Memory B cell (primary cell): ENCODE measurements at places on chromosomes 13 and 19.

- DNase-seq = no peak
- H3K36me3 ChIP-seq = peaks cover 7% of the 10 kb centered on the region
- peak overlapping the region; percentile 92 for H3K4me3 ChIP-seq
- H3K27me3 ChIP-seq = no peaks in the 10 kb centered on the region
- peaks cover 28% of the 10 kb centered on the region for H3K4me1 ChIP-seq
Measured at GRCh38 chr19:3507371-3508120, 1.4 kb downstream of the FZR1 start.

DNA sequence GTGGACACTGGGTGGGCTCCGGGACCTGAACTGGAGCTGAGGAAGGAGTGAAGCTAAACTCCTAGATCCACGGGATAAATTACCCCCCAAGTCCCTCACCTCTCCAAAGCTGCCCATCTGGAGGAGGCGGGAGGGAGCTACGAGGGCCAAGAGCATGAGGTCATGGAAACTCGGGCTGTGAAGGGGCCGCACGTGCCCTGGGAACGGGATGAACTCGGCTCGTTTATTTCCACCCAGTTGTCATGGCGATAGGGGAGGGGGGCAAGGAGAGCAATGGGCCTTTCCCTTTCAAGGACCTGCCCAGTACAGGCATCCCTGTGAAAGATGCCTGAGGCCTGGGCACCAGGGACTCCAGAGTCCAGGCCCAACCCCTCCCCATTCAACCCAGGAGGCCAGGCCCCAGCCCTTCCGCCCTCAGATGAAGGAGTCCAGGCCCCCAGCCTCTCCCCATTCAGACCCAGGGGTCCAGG lies 3.8 kb downstream of the PPP1R12C start:
- peaks cover 33% of the 10 kb centered on the region for H3K4me1 ChIP-seq
- no peak for DNase-seq
- H3K27me3 ChIP-seq = no peaks in the 10 kb centered on the region
- no peak overlapping the region for H3K4me3 ChIP-seq
- H3K27ac ChIP-seq = peak overlapping the region; percentile 71
- H3K36me3 ChIP-seq = peaks cover 11% of the 10 kb centered on the region

DNA sequence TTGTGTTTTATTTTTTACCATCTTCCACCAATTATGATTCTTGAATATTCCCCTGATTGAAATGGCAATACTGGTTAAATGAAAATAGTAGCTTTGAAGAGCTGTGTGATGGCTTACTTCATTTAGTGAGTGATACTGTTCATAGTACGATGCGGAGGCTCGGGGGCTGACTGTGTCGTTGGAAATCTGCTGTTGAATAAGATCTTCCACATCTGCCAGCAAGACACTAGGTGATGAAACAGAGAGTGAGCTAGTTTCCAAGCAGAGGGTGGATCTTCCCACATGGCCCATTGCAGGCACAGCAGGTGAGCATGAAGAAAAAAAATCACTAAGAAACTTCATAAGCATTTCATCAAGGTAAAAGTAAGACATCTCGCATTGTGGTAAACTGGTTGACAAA lies 22.5 kb downstream of the CPB2 start:
- DNase-seq = no peak
- no peak overlapping the region for H3K27ac ChIP-seq
- no peaks in the 10 kb centered on the region for H3K36me3 ChIP-seq
- no peaks in the 10 kb centered on the region for H3K27me3 ChIP-seq
- no peaks in the 10 kb centered on the region for H3K4me1 ChIP-seq

GRCh38 chr19:2944403-2944774 lies 382 bp downstream of the ZNF77 start:
- peaks cover 15% of the 10 kb centered on the region for H3K4me1 ChIP-seq
- H3K36me3 ChIP-seq = no peaks in the 10 kb centered on the region
- peak overlapping the region; percentile 99 for H3K4me3 ChIP-seq
- no peaks in the 10 kb centered on the region for H3K27me3 ChIP-seq

DNA sequence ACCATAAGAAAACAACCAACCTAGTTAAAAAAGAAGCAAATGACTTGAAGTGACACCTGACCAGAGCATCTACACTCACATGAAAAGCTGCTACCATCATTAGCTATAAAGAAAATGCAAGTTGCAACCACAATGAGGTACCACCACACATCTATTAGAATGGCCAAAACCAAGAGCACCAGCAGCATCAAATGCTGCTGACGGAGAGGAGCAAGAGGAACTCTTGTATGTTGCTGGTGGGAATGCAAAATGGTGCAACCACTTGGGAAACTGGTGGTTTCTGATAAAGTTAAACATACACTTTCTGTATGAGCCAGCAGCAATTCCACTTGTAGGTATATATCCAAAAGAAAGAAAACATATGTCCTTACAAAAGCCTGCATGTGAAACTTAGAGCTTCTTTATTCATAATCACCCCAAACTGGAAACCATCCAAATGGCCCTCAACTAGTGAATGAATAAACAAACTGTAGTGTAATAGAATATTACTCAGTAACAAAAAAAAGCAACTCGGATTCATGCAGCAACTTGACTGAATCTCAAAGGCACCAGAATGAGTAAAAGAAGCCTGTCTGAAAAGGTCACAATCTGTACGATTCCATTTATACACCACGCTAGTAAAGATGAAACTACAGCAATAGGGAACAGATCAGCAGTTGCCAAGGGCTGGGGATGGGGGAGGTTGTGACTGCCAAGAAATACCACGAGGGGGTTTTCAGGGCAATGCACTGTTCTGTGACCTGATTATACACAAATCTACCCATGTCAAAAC lies 60.9 kb upstream of the RANBP3 start:
- DNase-seq = no peak
- peak overlapping the region; percentile 27 for H3K4me3 ChIP-seq
- peak overlapping the region; percentile 75 for H3K27ac ChIP-seq
- H3K27me3 ChIP-seq = peaks cover 7% of the 10 kb centered on the region
- H3K36me3 ChIP-seq = no peaks in the 10 kb centered on the region

DNA sequence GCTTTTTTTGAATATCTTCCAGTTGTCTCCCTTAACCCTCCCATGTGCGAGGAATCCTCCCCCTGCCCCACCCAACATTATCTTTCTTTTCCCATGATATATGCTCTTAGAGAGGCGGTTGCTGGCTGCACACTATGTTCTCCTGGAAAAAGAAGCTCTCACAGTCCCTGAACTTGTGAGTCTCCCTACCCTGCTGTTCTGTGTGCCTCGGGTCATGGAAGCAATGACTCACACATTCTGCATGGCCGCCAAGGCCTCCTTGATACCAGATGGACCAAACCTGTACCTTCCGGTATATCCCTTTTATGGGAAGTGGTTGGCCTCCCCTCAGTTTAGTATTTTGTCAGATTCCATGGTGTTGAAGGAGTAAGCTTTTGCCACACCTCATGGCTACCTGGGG lies 705.4 kb downstream of the SLITRK6 start:
- DNase-seq = no peak
- H3K27ac ChIP-seq = no peak overlapping the region
- no peaks in the 10 kb centered on the region for H3K27me3 ChIP-seq
- no peaks in the 10 kb centered on the region for H3K4me1 ChIP-seq

DNA sequence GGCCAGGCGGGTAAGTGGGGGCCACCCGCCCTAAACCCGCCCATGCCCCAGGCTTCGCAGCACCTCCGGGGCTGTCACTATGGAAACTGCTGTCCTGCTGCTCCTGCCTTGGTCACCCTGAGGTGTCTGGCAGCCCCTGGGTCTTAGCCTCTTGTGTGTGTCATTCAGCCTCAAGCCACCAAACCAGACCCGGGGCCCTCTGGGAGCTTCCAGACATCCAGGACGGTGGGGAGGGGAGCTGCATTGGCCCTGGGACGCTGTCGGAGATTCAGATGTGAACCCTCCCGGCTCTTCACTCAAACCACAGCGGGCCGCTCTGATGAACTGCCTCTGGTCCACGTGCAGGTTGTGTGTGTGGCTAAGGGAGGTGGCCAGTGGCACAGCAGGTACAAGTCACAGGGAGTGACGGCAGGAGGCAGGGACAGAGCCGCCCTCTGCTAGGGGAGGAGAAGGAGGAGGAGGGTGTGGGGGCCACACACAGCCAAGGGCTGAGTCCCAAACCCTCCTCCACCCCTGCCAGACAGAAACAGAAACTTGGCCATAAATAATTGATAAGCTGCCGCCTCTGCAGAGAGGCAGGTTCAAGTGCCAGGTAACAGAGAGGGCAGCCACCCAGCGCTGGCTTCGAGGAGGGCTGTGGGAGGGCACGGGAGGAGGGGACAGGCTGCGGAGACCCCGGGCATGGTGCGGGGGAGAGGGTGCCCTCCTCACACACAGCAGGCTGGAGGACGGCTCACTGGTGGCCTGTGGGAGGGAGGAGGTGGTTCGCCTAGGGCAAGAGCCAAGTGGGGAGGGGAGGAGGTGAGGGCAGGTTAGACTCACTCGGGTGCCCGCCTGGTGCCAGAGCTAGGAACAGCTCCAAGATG lies 8.0 kb downstream of the NANOS3 start:
- no peaks in the 10 kb centered on the region for H3K36me3 ChIP-seq
- H3K4me1 ChIP-seq = peaks cover 18% of the 10 kb centered on the region
- no peak for DNase-seq
- no peak overlapping the region for H3K27ac ChIP-seq

GRCh38 chr13:74683411-74683810 lies 549.2 kb upstream of the KLF12 start:
- no peaks in the 10 kb centered on the region for H3K36me3 ChIP-seq
- H3K4me3 ChIP-seq = no peak overlapping the region
- H3K27me3 ChIP-seq = no peaks in the 10 kb centered on the region
- DNase-seq = no peak

GRCh38 chr13:32624441-32624840 lies 38.2 kb downstream of the PDS5B start:
- peaks cover 29% of the 10 kb centered on the region for H3K4me1 ChIP-seq
- H3K4me3 ChIP-seq = no peak overlapping the region
- no peak for DNase-seq

DNA sequence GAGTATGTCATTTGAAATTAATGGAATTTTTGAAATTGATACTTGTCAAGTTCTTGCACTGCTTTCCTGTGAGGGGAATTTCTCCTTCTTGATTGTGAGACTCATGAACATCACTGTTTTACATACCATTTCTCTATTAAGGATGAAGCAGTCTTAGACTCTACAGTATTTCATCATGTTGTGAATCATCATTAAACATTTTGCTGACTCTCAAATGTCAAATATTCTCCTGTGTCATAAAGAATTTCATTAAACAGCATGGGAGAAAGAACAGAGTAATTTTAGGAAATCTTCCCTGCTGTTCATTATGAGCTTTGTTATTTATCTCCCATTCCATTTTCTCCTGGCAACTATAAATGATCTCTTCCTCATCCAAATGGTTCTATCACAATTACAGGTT lies 729.0 kb downstream of the PCDH9 start:
- no peak overlapping the region for H3K27ac ChIP-seq
- H3K27me3 ChIP-seq = no peaks in the 10 kb centered on the region
- no peak for DNase-seq
- H3K4me1 ChIP-seq = no peaks in the 10 kb centered on the region
- H3K4me3 ChIP-seq = no peak overlapping the region

DNA sequence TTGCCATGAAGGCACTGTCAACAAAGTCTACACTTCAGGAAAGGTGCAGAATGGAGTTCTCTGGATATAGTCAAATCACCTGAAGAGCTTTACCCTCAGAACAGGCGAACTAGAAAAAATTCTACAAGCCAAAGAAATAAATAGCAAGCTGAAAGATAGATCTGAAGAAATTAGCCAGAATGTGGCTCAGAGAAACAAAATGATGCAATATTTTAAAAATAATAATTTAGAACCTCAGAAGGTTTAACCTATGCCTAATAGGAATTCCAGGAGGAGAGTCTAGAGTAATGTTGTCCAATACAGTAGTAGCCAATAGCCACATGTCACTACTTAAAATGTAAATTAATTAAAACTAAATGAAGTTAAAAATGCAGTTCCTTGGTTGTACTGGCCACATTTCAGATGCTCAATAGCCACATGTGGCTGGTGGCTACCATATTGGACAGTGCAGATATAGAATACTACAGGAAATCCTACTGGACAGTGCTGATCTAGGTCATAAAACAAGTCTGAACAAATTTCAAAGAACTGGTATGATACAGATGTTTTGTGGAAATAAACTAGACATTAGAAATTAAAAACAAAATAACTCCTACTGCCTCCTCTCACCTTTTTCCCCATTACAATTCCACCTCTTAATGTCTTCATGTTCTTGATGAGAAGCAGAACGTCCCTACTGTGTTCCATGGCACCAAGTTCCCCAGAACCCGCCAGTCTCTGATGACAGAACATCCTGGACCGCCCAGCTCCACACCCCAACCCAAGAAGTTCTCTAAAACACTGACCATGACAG lies 679 bp upstream of the CDADC1 start:
- no peak for DNase-seq
- peaks cover 18% of the 10 kb centered on the region for H3K4me1 ChIP-seq
- H3K4me3 ChIP-seq = peak overlapping the region; percentile 99
- H3K36me3 ChIP-seq = peaks cover 4% of the 10 kb centered on the region
- H3K27ac ChIP-seq = peak overlapping the region; percentile 98

- no peak overlapping the region for H3K27ac ChIP-seq
- DNase-seq = no peak
- H3K27me3 ChIP-seq = peaks cover 4% of the 10 kb centered on the region
- no peaks in the 10 kb centered on the region for H3K36me3 ChIP-seq
- H3K4me1 ChIP-seq = peaks cover 6% of the 10 kb centered on the region
- no peak overlapping the region for H3K4me3 ChIP-seq
Measured at GRCh38 chr13:48749144-48749543, 95.4 kb downstream of the CYSLTR2 start.

GRCh38 chr19:31562966-31563612 lies 213.9 kb upstream of the TSHZ3 start:
- no peaks in the 10 kb centered on the region for H3K4me1 ChIP-seq
- H3K36me3 ChIP-seq = peaks cover 1% of the 10 kb centered on the region
- no peak for DNase-seq
- H3K27ac ChIP-seq = no peak overlapping the region

- no peaks in the 10 kb centered on the region for H3K27me3 ChIP-seq
- no peak overlapping the region for H3K27ac ChIP-seq
- H3K36me3 ChIP-seq = no peaks in the 10 kb centered on the region
- H3K4me1 ChIP-seq = no peaks in the 10 kb centered on the region
Measured at GRCh38 chr19:30387311-30388115, 15.3 kb downstream of the ZNF536 start.

DNA sequence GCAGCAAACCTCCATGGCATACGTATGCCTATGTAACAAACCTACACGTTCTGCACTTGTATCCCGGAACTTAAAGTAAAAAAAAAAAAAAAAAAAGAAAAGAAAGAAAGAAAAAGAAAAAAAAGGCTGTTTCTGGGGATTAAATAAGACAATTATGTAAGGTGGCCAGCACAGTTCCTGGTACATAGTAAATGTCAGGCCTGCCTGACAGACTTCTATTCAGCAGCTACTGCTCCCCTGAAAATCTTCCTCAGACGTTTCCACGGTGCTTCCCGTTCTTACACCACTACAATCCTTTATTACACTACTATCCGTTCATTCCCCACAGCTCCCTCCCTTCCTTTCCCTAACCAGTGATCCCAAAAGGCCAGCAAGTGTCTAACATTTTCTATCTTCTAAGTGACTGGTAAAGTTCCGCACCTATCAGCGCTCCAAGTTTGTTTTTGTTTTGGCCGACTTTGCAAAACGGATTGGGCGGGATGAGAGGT lies 636 bp upstream of the RB1 start:
- peak overlapping the region; percentile 100 for H3K27ac ChIP-seq
- peak overlapping the region; percentile 98 for H3K4me3 ChIP-seq
- DNase-seq = no peak
- H3K27me3 ChIP-seq = no peaks in the 10 kb centered on the region
- peaks cover 4% of the 10 kb centered on the region for H3K4me1 ChIP-seq
- peaks cover 17% of the 10 kb centered on the region for H3K36me3 ChIP-seq
